CD4-positive, alpha-beta T cell treated with Interleukin-17A for 1 hour (primary cell): ENCODE measurements at places on chromosomes 6 and 20.
A peak's percentile ranks its signal among the peaks of the same experiment; 100 is the strongest.

GRCh38 chr20:64065974-64066343 lies 3.0 kb downstream of the TCEA2 start:
- DNase-seq = peak; percentile 77

DNA sequence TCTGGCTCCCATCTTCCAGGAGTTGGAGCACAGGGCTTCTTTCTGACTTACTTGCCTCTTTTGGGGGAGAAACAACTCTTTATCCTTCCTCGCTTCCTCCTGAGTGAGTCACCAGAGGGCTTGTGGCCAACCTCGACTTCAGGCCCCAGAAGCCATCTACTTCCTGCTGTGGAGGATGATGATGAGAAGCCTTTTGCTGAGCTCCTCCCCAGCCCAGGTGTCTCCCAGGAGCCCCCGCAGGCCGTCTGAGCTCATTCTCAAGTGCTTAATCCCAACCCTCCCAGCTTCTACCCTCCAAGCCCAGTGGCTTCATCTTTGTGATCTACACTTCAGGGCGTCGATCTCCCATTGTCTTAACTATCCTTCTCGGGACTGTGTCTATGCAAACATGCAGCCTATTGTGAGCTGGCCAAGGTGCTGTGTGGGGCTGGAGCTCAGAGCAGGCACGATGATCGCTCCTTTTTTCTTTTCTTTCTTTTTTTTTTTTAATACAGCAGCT lies 27.9 kb downstream of the SDCBP2 start:
- peak; percentile 49 for DNase-seq

- no peak for DNase-seq
Measured at GRCh38 chr6:30157581-30157980, 3.4 kb downstream of the TRIM10 start.

DNA sequence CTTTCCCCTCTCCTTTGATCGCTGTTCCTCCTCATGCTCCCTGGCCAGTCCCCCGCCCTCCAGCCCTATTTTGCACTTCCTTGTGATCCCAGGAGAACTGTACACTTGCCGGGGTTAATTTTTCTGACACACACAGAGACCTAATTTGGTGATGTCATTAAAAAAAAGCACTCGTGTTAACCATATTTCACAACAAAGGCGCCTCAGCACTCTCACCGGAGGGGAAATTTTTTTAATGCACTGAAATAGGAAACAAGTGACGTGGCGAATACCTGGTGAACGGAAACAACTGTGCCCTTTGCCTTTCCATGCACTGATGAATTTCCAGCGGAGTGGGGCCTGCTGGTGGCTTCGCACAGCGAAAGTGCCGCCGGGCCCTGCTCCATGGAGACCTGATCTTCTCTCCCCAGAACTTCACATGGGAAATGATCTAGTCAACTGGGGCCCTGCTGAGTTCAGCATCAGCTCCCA lies 53.9 kb upstream of the TAGAP start:
- DNase-seq = peak; percentile 92
